Activated CD8-positive, alpha-beta memory T cell treated with anti-CD3 and anti-CD28 coated beads, Interleukin-2, amount 10 ng/mL, durations not matched to agents 7 days and 5 days (primary cell): ENCODE measurements at places on chromosomes 1 and 21.

DNA sequence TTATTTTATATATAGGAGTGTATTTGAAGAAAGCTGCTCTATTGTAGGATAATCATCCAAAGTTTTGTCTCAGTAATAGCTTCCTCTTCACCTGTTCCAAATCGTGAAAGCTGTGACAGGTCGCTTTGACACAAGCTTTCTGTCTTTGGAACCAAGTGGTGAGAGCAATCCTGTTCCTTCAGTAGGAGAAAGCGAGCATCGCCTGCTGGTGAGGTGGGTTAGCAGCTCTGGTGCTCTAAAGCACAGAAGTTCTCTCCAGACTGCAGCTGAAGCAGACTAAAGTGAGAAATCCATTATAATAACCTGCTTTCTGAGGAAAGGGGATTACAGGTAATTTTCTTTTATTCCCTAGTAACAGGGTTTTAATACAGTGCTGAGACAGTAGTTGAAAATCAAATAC, 803.8 kb downstream of the ADGRL2 start:
- no peaks in the 10 kb centered on the region for H3K27me3 ChIP-seq
- no peak overlapping the region for H3K27ac ChIP-seq
- no peaks in the 10 kb centered on the region for H3K36me3 ChIP-seq
- no peaks in the 10 kb centered on the region for H3K4me1 ChIP-seq
- no peak overlapping the region for H3K4me3 ChIP-seq

DNA sequence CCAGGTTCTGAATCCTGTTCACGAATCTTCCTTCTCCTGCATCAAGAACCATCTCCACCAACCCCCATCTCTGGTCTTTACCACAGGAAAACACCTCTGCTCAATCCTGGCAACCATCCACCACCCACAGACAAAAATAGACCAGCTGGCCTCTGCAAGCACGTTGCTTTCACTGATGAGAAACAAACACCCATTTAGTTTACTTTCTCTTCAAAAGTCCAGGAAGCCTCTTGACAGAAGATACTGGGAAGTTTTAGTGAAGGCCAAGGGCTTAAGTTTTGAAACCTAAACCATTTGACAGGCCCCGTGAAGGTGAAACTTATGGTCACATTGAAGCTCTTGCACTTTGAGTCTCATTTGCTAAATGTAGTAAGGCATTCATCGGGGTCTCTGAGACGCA, 122.6 kb upstream of the PPP2R5A start:
- peak overlapping the region; percentile 16 for H3K27ac ChIP-seq
- H3K36me3 ChIP-seq, result peaks cover 2% of the 10 kb centered on the region
- DNase-seq, result peak; percentile 55
- H3K4me3 ChIP-seq, result no peak overlapping the region

- no peaks in the 10 kb centered on the region for H3K36me3 ChIP-seq
- H3K4me3 ChIP-seq, result no peak overlapping the region
- no peak overlapping the region for H3K27ac ChIP-seq
- no peaks in the 10 kb centered on the region for H3K27me3 ChIP-seq
- DNase-seq, result no peak
These were observed 109.3 kb downstream of the NTNG1 start for GRCh38 chr1:107250169-107250568.

DNA sequence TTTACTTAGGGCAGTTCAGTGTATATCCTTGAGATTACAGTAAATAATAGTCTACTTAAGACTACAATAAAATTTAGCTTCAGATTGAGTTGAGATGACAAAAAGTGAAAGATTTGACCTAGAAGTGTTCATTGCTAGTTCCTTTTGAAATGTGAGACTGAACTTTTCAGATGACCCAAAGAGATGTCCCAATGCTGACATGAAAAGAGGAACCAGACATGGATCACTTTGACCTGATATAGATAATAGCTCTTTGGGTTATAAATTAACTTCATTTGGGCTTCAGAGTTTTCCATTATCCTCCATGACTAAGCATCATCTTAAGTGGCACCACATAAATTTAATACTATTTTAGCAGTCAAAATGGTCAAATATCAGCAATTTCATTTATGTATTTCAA, 25.7 kb upstream of the OR10J5 start:
- no peaks in the 10 kb centered on the region for H3K36me3 ChIP-seq
- H3K27ac ChIP-seq, result no peak overlapping the region
- no peak for DNase-seq
- no peak overlapping the region for H3K4me3 ChIP-seq
- H3K27me3 ChIP-seq, result no peaks in the 10 kb centered on the region

- H3K4me3 ChIP-seq, result no peak overlapping the region
- H3K27me3 ChIP-seq, result peaks cover 18% of the 10 kb centered on the region
- H3K27ac ChIP-seq, result no peak overlapping the region
- peaks cover under 1% of the 10 kb centered on the region for H3K4me1 ChIP-seq
- H3K36me3 ChIP-seq, result no peaks in the 10 kb centered on the region
These were observed 5.1 kb downstream of the CLCNKB start for GRCh38 chr1:16048573-16049189.

- H3K27me3 ChIP-seq, result no peaks in the 10 kb centered on the region
- no peak overlapping the region for H3K4me3 ChIP-seq
- H3K36me3 ChIP-seq, result no peaks in the 10 kb centered on the region
These were observed 9.2 kb downstream of the GCSAML start for GRCh38 chr1:247557926-247558674.

DNA sequence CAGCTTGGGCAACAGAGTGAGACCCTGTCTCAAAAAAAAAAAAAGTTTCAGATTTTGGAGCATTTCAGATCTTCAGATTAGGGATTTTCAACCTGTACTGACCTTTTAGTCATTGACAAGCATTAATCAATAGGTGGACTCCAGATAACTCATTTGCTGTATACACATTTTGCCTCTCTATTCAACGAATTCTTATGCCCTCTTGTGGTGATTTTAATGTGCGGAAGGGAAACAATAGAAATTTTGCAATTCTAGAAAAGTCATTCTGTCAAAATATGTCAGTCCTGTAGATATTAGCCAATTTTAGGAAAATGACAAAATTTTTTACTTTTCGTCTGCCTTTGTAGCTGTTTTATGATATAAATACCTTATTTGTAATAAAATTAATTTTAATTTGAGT, 11.6 kb upstream of the OR2G2 start:
- H3K27ac ChIP-seq, result no peak overlapping the region
- DNase-seq, result no peak
- peaks cover 1% of the 10 kb centered on the region for H3K36me3 ChIP-seq
- no peak overlapping the region for H3K4me3 ChIP-seq

DNA sequence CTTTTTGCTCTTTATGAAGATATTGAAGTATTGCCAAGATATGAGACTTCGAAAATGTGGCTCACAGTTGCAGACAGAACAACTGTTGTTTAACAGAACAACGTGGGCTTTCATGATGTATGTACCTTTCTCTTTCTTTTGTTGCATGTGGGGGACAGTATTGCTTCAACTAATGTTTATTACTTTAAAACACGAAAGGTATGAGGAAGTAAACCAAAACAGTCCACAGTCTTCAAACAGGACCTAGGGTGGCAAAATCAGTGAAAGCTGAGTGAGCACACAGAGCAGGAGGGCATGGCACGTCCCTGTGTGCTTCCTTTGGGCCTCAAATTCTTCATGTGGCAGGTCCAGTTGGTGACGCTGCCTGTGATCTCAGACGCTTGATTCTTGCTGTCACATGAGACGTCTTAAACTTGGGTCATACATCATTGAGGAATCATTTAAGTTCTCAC, 7.8 kb upstream of the CHAF1B start:
- H3K36me3 ChIP-seq, result peaks cover 24% of the 10 kb centered on the region
- no peak for DNase-seq
- no peaks in the 10 kb centered on the region for H3K4me1 ChIP-seq
- no peak overlapping the region for H3K4me3 ChIP-seq
- no peaks in the 10 kb centered on the region for H3K27me3 ChIP-seq

- peaks cover 14% of the 10 kb centered on the region for H3K4me1 ChIP-seq
- H3K36me3 ChIP-seq, result peaks cover 31% of the 10 kb centered on the region
- H3K27me3 ChIP-seq, result no peaks in the 10 kb centered on the region
- H3K27ac ChIP-seq, result no peak overlapping the region
- DNase-seq, result no peak
These were observed 24.8 kb downstream of the CNST start for GRCh38 chr1:246591047-246591446.

GRCh38 chr1:81803431-81804110, 2.8 kb downstream of the ADGRL2 start:
- peaks cover 2% of the 10 kb centered on the region for H3K4me1 ChIP-seq
- H3K27me3 ChIP-seq, result peaks cover 54% of the 10 kb centered on the region
- DNase-seq, result no peak
- peaks cover 3% of the 10 kb centered on the region for H3K36me3 ChIP-seq
- H3K4me3 ChIP-seq, result no peak overlapping the region

DNA sequence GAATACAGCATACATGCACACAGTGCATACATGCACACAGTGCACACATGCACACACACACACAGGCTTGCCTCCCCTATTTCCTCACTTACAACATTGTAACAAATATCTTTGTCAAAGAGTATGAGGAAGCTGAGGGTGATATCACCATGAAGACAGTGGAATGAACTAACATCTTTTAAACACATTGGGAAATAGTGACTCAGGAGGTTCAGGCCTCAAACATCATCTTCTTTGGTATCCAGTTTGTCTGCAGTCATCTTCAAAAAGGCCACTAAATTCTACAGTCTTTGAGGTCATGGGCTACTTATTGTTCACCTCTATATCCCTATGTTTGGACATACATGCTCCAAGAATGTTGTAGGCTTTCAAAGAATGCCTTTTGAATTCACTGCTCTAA, 2.1 kb upstream of the LCE2B start:
- no peak for DNase-seq
- no peak overlapping the region for H3K27ac ChIP-seq
- peaks cover 17% of the 10 kb centered on the region for H3K27me3 ChIP-seq
- no peaks in the 10 kb centered on the region for H3K4me1 ChIP-seq
- H3K36me3 ChIP-seq, result no peaks in the 10 kb centered on the region

GRCh38 chr1:97160818-97161217, 439.2 kb downstream of the PTBP2 start:
- H3K4me3 ChIP-seq, result no peak overlapping the region
- H3K27me3 ChIP-seq, result no peaks in the 10 kb centered on the region
- no peak overlapping the region for H3K27ac ChIP-seq
- peaks cover 3% of the 10 kb centered on the region for H3K36me3 ChIP-seq

GRCh38 chr1:211196880-211197279, 62.3 kb upstream of the RCOR3 start:
- peaks cover 4% of the 10 kb centered on the region for H3K4me1 ChIP-seq
- no peak for DNase-seq
- no peak overlapping the region for H3K27ac ChIP-seq
- H3K27me3 ChIP-seq, result peaks cover 20% of the 10 kb centered on the region
- H3K4me3 ChIP-seq, result no peak overlapping the region

- H3K27me3 ChIP-seq, result peaks cover 7% of the 10 kb centered on the region
- H3K36me3 ChIP-seq, result no peaks in the 10 kb centered on the region
- no peak overlapping the region for H3K4me3 ChIP-seq
These were observed 316.8 kb upstream of the SNX7 start for GRCh38 chr1:98344731-98345130.

DNA sequence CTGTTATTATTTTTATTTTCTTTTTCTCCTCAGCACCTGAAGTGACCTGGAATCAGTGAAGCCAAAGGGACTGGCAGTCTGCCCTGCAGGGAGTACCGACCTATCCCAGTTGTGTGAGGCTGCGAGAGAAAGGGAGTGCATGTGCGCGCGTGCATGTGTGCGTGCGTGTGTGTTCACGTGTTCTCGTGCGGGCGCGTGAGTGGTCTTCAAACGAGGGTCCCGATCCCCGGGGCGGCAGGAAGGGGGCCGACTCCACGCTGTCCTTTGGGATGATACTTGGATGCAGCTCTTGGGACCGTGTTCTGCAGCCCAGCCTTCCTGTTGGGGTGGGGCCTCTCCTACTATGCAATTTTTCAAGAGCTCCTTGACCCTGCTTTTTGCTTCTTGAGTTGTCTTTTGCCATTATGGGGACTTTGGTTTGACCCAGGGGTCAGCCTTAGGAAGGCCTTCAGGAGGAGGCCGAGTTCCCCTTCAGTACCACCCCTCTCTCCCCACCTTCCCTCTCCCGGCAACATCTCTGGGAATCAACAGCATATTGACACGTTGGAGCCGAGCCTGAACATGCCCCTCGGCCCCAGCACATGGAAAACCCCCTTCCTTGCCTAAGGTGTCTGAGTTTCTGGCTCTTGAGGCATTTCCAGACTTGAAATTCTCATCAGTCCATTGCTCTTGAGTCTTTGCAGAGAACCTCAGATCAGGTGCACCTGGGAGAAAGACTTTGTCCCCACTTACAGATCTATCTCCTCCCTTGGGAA, 123.3 kb downstream of the PRDM2 start:
- no peaks in the 10 kb centered on the region for H3K4me1 ChIP-seq
- H3K27me3 ChIP-seq, result no peaks in the 10 kb centered on the region
- H3K36me3 ChIP-seq, result no peaks in the 10 kb centered on the region
- H3K4me3 ChIP-seq, result no peak overlapping the region
- H3K27ac ChIP-seq, result no peak overlapping the region

DNA sequence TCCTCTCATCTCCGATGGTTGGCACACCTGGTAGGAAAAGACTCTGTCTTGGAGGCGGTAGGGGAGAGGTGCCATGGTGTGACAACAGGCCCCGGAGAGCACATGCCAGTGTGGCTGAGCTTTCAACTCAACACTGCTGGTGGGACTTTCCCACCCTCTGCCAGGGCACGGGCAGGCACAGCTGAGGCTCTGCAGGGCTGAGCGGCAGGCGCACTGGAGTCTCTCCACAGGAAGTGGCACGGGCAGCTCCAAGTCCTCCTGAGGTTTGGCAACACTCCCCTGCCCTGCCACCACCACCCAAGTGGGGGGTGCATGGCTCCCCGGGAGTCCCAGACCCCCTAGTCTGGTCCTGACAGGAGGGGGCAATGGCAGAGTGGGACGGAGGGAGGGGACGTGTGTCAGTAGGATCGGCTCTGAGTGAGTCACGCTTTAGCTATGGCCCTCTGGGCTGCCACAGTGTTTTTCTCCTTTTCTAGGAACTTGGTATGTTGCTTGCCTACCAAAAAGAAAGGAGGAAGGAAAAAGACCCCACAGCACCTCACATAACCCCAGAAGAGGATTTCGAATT, 27.3 kb upstream of the EVA1B start:
- DNase-seq, result no peak
- H3K36me3 ChIP-seq, result peaks cover 12% of the 10 kb centered on the region
- peak overlapping the region; percentile 46 for H3K27ac ChIP-seq
- H3K4me1 ChIP-seq, result peaks cover 25% of the 10 kb centered on the region
- no peak overlapping the region for H3K4me3 ChIP-seq

DNA sequence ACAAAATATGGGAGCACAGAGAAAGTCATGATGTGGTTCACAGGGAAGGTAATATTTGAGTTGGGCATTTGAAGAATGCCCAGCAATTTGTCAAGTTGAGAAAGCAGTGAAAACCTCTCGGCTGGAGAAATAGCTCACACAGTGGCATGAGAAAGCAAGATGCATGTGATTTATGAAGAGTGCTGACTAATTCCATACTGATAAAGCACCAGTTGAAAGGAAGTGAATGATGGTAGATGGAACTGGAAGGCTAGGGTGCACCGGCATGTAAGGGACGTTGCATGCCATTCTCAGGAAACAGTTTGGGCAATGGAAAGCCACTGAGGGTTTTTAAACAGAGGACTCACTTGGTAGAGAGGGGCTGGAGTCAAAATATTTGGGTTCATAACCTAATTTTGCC, 53.5 kb upstream of the MTF2 start:
- no peak for DNase-seq
- H3K27me3 ChIP-seq, result peaks cover 15% of the 10 kb centered on the region
- H3K4me3 ChIP-seq, result no peak overlapping the region
- H3K27ac ChIP-seq, result no peak overlapping the region
- H3K36me3 ChIP-seq, result no peaks in the 10 kb centered on the region

GRCh38 chr1:63108206-63108605, 214.2 kb upstream of the FOXD3 start:
- no peak overlapping the region for H3K4me3 ChIP-seq
- peaks cover 4% of the 10 kb centered on the region for H3K4me1 ChIP-seq
- no peak overlapping the region for H3K27ac ChIP-seq
- peaks cover 32% of the 10 kb centered on the region for H3K27me3 ChIP-seq
- H3K36me3 ChIP-seq, result no peaks in the 10 kb centered on the region

- H3K4me1 ChIP-seq, result no peaks in the 10 kb centered on the region
- no peak overlapping the region for H3K4me3 ChIP-seq
- no peaks in the 10 kb centered on the region for H3K36me3 ChIP-seq
- no peak overlapping the region for H3K27ac ChIP-seq
- H3K27me3 ChIP-seq, result no peaks in the 10 kb centered on the region
- DNase-seq, result no peak
These were observed 272.3 kb downstream of the ADGRL2 start for GRCh38 chr1:82073071-82073470.
